ENCODE measurements at places on chromosomes 6 and 20.
A peak's percentile ranks its signal among the peaks of the same experiment; 100 is the strongest.

DNA sequence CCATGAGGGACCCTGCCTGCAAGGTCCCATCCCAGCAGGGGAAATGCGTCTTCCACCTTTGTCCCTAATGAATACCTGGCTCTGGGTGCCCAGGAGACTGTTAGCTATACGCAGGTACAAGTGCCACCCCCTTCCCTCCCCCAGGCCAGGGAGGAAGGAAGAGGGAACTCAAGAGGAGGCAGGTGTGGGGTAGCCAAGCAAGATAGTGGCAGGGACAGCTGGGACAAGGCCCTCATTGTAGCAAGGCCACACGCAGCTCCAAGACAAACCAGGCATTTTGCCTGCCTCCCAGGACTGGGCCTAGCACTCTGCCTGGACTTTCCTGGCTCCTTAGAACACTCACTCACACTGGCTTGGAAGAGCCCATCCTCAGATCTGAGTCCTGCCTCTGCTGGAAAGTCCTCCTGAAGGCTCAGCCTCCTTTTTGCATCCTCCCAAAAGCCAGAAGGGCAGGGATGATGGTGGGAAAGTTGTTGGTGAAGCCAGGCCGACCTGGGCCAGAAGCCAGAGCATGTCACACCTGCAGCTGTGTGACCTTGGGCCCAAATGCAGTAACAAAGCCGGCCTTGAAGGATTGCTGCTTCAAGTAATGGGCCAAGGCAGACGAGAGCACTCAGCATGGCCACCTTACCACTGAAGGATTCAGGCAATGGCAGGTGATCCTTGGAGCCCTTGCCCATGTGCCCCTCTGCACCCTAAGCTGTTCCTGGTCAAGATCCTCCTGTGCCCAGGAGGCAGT lies 27.7 kb downstream of the SNPH start:
- no peak for DNase-seq

- DNase-seq, result no peak
Measured at GRCh38 chr6:5389086-5389745, 127.9 kb downstream of the FARS2 start.

- no peak for DNase-seq
Measured at GRCh38 chr20:50453533-50454244, 56.5 kb upstream of the PTPN1 start.

- no peak for DNase-seq
Measured at GRCh38 chr6:159728531-159728964, 1.2 kb downstream of the WTAP start.

DNA sequence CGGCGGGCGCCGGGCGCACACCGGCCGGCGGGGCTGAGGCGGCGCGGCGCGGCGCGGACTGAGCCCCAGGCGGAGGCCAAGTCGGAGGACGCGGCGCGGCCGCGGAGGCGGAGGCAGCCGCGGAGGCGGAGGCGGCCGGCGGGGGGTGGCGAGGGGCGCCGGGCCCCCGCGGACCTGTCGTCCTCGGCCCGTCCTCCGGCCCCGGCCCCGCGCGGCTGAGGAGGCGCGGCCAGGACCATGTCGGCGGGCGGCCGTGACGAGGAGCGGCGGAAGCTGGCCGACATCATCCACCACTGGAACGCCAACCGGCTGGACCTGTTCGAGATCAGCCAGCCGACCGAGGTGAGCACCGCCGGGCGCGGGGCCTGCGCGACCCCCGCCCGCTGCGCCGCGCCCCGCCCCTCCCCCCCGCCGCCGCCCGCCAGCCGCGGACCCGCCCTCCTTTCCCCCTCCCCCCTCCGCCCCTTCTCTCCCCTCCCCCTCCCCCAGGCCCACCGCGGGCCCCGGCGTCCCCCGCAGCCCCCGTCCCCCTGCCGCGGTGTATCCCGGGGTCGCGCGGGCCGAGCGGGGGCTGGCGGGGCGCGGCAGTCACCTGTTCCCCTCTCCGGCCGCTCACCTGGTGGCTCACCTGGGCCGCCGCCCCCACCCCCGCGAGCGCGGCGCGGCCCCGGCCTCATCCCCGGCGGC lies at the start of gene AFDN:
Gene AFDN (plus strand): TSS at position 16 of the 687 bp plus-strand sequence. CDS start 222 bp downstream, at position 238.
- peak; percentile 50 for DNase-seq

DNA sequence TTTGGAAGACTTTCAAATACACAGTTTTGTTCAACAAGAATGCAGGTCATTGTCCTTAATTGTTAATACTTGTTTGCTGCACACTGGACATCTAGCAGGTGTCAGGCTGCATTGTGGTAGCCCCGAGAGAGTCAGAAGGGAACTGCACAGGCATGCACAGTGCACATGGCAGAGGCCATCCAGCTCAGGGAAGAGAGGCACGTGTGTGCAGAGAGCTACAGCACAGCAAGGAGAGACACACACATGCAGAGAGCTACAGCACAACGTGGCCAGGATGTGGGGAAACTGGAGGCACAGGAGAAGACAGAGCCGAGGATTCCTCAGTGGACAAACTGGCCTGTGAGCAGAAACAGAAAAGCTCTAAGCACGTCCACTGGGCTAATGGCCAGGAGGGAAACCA lies 272.0 kb downstream of the SMOC2 start:
- DNase-seq, result no peak

DNA sequence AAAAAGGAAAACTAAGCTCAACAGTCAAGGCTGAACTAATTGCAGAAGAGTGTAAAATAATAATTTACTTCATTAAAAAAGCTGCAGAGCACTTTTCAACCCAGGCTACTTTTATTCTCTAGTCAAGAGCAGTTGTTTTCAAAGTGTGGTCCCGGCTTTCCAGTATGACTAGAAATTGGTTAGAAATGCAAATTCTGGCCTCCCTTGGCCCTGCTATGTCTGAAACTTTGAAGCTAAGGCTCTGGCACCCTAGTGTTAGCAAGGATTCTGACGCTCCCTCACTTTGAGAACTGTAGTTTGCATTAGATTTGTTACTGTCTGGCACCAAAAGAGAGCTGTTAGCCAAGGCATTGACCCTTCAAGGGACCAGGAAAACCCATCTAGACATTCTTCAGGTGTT lies 9.5 kb upstream of the NXT1 start:
- no peak for DNase-seq

- no peak for DNase-seq
Measured at GRCh38 chr6:70413992-70414494, 735 bp downstream of the FAM135A start.

DNA sequence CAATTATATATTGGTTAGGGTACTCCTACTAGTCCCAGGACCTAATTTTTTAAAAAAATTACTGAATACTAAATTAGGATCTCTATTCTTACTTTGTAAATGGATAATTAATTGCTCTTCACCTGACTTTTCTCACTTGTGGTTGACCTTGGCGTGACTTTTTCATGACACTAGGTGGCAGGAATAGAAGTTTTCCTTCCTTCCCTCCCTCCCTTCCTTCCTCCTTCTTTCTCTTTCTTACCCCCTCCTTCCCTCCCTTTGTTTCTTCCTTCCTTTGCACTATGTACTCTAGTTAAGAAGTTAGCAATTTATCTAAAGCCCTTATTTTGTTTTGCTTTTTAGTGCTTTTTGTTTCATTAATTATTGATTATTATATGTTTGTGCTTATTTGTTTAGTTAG lies 20.4 kb upstream of the HBS1L start:
- DNase-seq, result no peak

DNA sequence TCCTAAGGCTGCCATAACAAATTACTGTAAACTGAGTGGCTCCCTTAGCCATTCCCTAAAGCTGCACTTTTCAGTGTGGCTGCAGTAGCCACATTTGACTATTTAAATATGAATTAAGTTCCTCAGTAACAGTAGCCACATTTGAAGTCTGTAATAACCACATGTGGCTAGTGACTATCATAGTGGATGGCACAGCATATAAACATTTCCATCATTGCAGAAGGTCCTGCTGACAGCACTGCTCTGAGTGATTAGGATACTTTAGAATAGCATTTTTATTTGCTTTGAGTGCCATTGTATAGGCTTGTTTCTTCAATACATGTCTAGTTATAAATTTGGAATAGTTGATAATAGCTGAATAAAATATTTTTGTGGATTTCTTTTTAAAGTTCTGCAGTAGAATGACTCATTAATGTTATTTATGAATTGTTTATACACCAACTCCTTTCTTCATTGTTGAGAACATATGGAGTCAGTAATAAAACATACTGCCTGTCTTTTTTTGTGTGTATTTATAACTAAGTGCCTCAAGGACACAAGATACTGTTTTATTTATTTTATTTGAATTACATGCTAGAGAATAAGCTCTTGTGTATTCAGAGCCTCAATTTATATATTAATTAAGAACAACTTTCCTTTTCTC lies 217.2 kb downstream of the CDKAL1 start:
- no peak for DNase-seq

DNA sequence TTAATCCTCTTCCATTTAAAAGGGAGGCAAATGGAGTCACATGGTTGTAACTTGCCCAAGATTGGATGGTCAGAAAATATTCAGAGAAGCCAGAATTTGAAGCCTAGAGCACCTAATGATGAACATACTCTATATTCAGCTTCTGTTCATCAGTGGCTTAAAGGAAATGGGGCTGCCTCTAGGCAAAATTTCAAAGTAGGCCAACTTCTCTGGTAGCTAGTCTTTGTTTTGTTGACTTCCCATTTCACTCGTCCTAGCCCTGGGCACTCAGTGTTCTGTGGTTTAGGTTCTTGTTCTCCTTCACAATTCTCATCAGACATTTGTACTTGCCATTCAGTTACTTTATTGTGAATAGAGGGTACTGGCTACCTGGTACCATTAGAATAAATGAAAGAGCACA lies 13.2 kb downstream of the MAP3K7 start:
- DNase-seq, result no peak

All from activated CD4-positive, CD25-positive, alpha-beta regulatory T cell treated with anti-CD3 and anti-CD28 coated beads, Interleukin-2, amount 50 U/mL, for 72 hours (primary cell).